ENCODE measurements at places on chromosomes 6 and 20.

- DNase-seq = no peak
Observed at GRCh38 chr6:143749891-143750290, 72.1 kb downstream of the PHACTR2 start.

DNA sequence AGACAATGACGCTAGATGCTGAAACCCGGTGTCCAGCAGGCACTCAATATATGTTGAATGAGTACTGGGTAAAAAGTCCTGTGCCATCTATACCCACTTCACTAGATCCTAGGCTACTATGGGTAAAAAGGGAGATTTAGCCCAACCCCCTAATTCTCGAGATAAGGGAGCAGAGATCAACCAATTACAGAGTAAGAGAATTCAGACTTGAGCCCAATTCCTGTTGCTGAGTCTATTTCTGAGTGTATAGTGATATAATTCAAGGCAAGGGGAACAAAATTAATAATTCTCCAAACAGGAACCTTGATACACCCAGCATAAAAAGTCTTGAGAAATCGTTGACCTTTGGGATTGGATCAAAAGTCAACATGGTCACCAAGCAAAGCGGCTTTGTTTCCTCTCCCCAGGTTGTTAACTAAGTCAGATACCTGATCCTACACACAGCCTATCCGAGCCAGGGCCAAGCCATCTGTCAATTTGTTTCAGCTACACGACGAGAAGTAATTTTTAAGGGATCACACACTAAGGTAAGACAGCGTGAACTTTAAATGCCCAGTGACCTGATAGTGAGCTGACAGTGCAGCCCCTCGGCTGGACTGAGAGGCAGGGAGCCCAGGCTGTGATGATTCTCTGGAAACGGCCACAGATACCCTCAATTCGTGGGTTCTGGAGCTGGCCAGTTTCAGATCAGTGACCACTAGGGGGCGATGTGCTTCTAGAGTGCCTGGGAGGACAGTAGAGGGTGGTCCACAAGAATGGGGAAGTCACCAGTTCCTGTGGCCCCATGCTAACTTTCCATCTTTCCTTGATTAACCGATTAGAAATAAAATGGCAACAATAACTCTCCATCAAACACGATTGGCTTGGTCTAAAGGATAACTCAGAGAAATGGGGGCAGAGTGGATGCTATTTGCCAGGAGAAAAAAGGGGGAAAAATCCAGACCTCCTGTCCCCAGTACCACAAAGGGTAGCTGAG is 46.2 kb downstream of the SLC22A23 start:
- peak; percentile 60 for DNase-seq

DNA sequence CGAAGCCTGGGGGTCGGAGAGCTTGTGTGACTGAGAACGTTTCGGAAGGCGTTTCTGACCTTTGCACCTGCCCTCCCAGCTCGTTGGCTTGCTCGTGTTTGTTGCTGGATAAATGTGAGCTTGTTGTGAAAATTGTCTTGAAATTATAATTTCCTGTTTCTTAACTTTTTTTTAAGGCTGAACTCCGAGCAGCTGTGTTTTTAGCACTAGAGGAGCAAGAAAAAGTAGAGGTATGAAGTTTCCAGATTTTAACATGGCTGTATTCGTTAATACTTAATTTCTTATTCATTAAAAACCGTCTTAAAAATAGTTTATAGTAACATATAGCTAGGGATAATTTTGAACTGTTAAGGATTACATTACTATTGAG is 672 bp downstream of the CEP43 start:
- DNase-seq = no peak

DNA sequence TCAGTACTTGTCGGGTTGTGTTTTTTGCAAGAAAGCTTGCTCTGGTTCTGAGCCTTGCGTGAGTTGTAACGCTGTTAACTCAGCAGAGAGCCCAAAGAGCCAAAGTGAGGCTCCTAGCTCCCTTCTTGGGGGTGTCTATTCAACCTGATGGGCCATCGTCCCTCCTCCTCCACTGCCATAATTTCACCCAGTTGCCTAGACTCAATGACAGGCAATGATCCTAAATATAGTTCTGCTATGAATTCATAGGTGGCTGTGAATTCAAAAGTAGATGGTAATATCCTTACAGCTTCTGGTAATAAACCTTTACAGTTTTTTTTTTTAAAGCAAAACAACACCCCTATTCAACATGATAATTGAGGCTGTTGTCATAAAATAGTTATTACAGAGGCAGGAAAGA is 39.5 kb downstream of the GHRH start:
- no peak for DNase-seq

DNA sequence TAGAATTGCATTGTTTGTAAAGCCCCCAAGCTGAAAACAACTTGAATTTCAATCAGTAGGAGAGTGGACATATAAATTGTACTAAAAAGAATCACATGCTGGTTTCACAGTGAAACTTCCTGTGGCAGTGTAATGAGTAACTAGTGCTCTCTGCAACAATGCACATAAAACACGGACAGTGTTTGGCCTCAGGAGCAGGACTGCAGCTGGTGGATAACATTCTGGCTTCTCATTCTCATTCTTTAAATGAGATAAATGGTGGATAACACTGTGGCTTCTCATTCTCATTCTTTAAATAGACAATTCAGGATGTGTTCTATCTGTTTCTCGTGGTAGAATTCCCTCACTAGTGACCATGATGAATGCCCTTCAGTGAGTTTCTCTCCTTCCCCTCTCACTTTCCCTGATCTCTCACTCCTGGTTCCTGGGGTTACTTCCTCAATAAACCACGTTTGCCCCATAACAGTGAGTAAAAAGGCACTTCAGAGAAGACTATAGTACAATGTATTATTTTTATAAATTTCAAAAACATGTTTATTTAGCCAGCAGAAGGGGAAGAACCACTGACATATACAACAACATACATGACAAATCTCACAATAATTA is 59.9 kb downstream of the SLC22A2 start:
- no peak for DNase-seq

GRCh38 chr20:31452575-31452974 is 12.1 kb downstream of the DEFB123 start:
- DNase-seq = no peak

DNA sequence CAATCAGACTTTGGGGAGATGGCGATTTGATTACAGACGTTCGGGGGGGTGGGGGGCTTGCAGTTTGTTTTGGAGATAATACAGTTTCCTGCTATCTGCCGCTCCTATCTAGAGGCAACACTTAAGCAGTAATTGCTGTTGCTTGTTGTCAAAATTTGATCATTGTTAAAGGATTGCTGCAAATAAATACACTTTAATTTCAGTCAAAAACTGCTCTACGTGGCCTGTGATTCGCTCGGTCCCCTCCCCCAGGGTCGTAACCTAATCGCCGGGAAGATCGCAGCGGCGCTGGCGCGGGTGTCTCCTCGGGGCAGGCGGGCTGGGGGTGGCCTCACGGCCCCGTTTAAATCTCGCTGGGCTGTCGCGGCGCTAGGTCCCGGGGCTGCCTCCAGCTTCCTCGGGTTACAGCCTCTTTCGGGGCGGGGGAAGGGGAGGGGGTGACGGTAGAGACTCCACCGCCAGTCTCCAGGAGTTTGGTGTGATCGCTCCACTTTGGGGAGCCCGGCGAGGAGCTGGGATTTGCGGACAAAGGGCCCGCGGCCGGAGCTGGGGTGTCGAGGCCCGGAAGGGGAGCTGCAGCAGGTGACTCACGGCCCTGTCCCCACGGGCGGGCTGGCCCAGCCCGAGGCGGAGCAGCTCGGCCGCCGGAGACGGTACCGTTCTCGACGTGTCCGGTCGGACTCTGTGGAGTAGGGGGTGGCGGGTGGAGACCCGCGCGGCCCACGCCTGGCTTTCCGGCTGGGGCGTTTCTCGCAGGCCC is 4.2 kb downstream of the FOXC1 start:
- DNase-seq = no peak

DNA sequence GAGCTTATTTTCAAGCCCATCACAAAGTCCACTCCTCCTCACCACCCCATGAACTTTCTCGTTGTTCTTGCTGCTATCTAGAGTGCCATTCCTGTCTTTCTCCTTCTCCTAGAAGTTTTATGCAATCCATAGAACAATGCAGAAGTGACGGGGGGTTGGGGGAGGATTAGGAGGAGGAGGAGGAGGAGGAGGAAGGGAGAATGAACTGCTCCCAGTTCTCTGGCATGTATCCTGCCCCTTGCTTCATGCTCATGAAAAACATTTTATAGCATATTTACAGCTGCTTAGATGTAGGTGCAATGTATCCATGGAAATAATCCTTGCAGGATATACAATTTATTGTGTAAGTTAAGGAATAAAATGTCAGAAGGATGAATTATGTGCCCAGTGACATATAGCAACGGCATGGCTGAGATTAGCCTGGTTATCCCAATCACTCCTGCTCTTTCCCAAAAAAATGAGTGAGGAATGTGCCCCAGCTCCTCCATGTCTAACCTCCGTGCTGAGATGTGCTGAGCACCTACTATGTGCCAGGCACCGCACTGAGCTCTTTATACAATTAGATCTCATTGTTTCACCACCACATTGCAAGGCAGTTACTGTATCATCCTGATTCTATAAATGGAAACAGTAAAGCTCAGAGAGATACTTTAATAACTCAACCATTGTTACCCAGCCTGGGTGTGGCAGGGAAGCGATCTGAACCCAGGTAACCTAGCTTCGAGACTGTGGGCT is 41.6 kb upstream of the TFAP2C start:
- no peak for DNase-seq

DNA sequence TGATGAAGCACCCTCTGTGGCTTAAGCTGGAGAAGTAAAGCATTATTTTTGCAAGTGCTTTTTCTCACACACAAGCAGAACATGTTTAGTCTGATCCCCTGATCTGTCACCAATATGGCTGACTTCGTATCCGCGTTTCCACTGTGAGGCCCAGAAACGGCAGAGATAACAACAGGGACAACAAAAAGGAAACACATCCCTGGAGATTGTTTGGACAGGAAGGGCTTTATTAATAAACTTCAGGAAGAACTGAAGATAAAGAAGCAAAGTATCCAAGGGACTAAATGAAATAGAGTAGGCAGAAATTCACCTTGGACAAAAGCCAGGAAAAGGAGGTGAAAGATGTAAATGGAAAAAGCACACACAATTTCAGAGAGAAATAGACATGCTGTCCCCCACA is 49.2 kb downstream of the RARS2 start:
- DNase-seq = no peak

GRCh38 chr20:59455402-59456341 is 148.7 kb upstream of the PHACTR3 start:
- DNase-seq = no peak

GRCh38 chr20:19301142-19301541 is 88.7 kb downstream of the SLC24A3 start:
- DNase-seq = no peak

- peak; percentile 65 for DNase-seq
Observed at GRCh38 chr6:127515794-127516661, 3.1 kb downstream of the MTCL3 start.

- peak; percentile 71 for DNase-seq
Observed at GRCh38 chr6:26327450-26328264, 37.3 kb upstream of the BTN3A2 start.

DNA sequence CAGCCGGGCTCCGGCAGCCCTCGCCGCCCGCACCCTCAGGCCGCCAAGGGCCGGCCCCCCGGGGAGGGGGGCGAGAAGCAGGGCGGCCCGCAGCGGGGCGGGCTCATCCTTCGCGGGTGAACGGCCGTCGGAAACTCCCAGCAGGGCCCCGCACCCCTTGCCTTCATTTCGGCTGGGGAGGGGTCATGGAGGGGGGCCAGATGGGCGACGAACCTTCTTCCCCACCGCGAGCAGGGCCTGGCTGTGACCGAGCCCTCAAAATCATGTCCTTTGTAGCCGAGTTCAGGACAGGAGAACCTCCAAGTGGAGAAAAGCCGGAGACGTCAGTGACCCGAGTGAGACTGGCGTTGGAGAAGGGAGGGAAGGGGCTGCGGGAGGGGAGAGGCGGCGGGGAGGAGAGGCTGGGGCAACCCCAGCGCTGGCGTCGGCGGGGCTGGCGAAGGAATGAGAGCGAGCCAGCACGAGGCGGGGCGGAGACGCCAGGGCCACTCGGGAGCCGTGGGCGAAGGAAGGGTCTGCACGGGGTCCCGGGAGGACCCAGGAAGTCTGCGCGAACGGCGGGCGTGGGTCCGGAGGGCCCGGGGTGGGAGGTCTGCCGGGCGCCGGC is 571 bp upstream of the FOXC1 start:
- DNase-seq = no peak

DNA sequence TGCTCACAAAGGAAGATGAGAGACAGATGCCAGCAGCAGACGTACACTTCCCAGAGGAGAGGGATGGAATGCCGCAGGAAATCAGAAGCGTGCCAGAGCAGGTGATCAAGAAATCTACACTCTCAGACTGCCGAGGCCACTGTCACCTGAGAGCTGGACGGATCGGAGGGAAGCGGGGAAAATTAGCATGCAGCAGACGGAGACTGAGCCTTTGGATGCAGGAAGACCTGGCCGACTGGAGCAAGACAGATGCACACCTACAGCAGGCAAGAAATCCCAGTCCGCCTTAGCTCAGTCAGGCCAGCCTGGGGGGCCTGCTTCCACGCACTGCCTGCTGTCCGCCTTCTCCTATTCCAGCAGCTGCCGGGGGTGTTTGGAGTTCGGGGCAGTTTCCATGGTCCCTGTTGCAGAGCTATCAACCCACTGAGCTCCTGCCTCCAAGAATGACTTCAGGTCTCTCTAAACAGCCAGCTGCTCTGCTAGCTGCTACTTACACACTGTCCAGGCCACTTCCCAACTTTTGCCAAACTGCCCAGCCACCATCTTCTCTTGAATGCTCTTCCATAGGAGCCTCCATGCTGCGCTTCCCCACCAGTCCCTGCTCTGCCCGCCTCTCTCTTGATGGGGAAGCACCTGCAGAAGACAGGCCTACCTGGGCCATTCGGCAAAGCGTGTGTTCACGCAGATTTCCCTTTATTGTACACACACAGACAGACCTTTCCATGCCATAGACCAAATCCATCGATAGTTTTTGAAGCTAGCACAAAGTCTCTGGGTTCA is 368.5 kb downstream of the ZFAND3 start:
- DNase-seq = no peak

DNA sequence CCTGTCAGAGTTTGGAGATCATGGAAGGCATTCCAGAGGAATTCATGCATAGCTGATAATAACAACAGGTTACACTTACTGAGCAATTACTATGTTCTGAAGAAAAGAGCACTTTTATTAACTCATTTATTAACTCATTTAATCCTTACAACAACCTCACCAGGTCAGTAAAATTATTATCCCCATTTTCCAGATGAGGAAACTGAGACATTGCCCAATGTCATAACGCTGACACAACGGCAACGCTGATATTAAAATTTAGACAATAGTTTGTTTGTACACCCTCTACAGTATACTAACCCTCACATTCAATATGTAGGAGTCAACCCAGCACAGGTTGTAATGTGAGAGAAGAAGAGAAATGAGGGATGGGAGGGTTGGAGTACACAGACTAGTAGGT is 105.0 kb downstream of the RNGTT start:
- no peak for DNase-seq

Measured in stimulated activated CD4-positive, alpha-beta T cell treated with anti-CD3 and anti-CD28 coated beads, Interleukin-12 subunit alpha, Interleukin-12 subunit beta, amount 100 ng/mL, for 4 hours (primary cell).